ENCODE measurements at places on chromosomes 4 and X. TPM values are rescaled to one million over a fixed set of nuclear protein-coding genes. Genes with fewer than 3 reads are reported as not detected.

DNA sequence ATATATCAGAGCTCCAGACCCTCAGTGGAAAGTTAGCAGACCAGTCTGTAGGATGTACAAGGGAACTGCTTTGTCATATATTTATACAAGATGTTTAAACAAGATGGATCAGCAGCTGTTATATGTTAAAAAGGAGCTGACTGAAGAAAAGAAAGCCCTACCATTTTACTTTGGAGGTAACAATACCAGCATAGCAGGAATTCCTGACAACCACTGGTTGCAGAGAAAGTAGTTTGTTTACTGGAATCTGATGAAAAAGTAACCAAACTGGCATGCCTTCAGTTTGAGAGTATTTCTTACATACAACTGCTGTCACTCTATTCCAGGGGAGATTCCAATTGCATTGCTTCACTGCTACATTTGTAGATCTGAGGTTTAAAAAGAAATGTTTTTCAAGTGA, 49.5 kb upstream of the GABRQ start:
- H3K36me3 ChIP-seq = no peaks in the 10 kb centered on the region
- no peak for DNase-seq
- H3K4me3 ChIP-seq = no peak overlapping the region

DNA sequence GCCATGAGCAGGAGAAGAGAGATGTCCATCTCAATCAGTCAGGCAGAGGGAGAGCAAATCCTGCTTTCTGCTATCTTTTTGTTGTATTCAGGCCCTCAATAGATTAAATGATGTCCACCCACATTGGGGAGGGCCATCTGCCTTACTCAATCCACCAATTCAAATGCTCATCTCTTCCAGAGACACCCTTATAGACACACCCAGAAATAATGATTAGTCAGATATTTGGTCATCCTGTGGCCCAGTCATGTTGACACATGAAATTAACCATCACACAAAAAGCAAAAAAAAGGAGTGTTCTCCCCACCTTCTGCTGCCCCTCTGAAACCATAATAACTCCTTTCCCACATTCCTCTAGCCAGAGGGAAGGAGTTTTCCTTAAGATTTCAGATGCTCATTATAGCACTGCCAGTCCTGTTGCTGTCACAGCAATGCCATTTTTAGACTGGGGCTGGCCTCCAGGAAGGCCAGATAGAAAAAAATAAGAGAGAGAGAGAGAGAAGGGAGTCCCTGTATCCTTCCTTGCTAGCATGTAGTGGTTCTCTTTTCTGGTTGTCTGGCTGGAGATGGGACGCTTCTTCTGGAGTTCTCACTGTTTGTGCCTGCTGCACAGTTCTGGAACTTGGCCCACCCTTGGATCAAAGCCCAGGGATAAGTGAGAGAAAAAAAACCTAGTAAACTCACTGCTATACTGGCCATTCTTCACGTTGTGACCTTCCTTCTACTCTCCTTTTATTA, 177.7 kb downstream of the RBM46 start:
- H3K27me3 ChIP-seq = no peaks in the 10 kb centered on the region
- no peaks in the 10 kb centered on the region for H3K4me1 ChIP-seq
- no peak overlapping the region for H3K4me3 ChIP-seq
- H3K27ac ChIP-seq = no peak overlapping the region
- DNase-seq = no peak

DNA sequence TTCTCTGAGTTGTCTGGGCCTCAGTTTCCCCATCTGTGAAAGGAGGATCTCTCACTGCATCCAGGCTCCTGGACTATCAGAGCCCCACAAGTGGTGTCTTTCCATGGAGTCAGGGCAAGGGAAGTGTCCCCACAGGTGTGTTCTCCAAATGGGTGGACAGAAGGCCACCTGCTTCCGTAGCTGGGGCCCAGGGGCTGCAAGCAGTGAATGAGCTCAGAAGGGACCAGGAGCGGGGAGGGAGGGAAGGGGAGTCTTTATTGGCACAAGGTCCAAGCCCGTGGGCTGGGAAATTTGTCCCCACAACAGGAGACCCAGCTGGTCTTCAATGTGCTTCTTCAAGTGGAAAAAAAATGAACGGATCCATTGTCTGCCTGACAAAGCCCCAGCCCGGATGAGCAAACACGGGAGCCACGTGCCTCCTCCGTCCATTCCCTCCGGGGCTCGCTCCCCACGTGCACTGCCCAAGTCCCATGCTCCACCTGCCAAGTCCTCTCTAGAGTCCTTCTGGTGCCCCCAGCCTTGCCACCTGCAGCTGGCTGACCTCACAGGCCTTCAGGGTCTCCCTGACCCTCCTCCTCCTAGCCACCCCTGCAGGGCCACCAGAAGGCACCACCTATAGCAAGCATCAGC, 72.0 kb downstream of the JAKMIP1 start:
- no peak overlapping the region for H3K4me3 ChIP-seq
- no peak overlapping the region for H3K27ac ChIP-seq
- no peak for DNase-seq
- H3K4me1 ChIP-seq = no peaks in the 10 kb centered on the region
- no peaks in the 10 kb centered on the region for H3K36me3 ChIP-seq

- no peak overlapping the region for H3K4me3 ChIP-seq
- peak overlapping the region; percentile 52 for H3K27ac ChIP-seq
- no peaks in the 10 kb centered on the region for H3K4me1 ChIP-seq
- DNase-seq = no peak
- no peaks in the 10 kb centered on the region for H3K36me3 ChIP-seq
Observed at GRCh38 chr4:87521319-87521718, 7.9 kb downstream of the SPARCL1 start.

The FAAH2 gene
- 34.6 TPM for polyA plus RNA-seq

The SLC10A6 gene
- polyA plus RNA-seq = 0.16 TPM

The PAGE4 gene
- polyA plus RNA-seq = 1.2 TPM

The MAGIX gene
- polyA plus RNA-seq = 3.0 TPM

Data from thymus (tissue), 14 donors.